CD4-positive, alpha-beta T cell treated with Interleukin-17A for 4 hours (primary cell): ENCODE measurements at places on chromosomes 1 and 21.
A peak's percentile ranks its signal among the peaks of the same experiment; 100 is the strongest.

DNA sequence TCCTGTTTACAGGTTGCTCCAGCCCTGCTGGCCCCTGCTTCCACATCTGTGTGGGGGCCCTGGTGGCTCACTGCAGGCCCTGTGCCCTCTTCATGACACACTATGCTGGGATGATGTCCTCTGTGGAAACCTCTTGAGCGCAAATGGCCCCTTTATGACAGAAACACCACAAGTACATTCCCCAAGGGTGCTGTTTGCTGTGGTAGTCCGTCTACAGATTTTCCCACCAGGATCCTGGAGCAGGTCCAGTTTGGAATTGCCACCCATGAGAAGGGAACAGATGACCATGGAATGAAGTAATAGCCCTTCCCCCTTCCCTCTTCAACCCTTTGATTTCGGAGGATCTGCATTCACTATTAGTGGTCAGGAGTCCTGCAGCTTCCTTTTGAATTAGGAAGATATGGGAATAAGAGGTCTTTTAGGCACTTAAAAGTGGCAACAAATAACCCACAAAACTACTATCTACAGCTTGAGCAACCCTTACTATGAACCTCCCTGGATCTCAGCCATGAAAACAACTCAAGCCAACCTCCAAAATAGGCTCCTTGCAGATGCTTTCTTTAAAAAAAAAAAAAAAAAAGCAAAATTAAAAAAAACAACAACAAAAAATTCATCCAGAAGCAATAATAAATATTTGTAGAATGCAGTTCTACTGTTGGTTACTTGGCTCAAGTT is 121.9 kb upstream of the TSPAN2 start:
- DNase-seq = no peak

DNA sequence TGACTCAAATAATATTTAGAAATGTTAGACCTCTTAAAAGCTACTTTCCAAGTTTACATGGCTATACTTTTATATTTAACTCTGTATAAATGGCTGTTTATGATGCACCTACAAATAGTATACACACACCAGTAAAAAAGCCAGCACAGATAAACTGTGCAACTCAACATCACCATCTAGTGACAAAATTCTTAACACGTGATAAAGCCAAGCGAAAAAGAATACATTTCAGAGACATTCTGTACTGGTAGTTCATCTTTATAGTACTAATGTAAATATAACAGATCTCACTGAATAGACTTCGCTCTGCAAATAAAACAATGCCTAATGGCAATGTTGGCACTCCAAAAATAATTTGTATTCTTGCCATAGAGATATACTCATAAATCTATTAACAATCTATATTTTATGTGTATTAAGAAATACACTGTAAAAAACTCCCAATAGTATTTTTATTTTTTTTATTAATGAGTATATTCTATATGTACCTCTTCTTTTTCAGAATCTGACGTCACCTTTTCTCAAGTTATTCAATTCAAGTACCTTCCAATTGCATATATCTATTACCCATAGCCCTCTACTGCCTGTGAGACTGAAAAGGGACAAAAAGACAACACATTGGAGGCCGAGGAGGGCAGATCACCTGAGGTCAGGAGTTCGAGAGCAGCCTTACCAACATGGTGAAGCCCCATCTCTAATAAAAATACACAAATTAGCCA is 100.2 kb downstream of the DPYD start:
- no peak for DNase-seq

- DNase-seq = no peak
Observed at GRCh38 chr1:62585469-62586155, 11.7 kb upstream of the ANGPTL3 start.

DNA sequence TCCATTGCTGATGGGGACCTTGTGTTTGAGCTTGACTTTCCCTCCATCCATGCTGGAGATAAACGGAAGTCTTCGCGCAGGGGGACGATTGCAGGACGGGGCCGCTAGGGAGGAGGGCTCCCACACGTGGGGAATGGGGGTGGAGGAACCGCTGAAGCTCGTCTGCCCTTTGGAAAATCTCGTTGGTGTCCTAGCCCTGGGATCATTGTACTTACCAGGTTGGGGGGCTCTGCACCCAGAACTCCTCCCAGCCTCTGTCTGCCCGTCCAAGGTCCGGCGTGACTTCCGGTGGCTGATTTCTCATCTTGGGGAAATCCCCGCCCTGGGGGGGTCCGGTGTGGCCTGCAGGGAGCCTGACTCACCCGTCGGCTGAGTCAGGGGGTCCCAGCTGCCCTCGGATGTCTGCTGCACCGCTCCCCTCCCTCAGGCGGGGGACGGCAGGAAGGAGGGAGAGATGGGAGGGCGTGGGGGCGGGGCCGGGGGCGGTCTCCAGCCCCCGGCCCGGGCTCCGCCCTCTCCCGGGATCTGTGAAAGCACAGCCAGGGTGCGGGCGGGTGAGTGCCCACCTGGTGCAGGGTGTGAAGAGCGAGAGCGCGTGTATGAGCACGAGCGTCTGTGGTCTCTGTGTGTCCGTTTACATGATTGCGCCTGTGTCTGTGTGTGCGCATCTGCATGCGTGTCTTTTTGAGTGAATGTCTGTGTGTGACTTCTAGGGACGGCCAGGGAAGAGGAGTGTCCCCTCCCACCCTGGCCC is 35.8 kb downstream of the PIK3CD start:
- peak; percentile 85 for DNase-seq

- DNase-seq = no peak
Observed at GRCh38 chr1:167648252-167648849, 18.3 kb downstream of the RCSD1 start.

DNA sequence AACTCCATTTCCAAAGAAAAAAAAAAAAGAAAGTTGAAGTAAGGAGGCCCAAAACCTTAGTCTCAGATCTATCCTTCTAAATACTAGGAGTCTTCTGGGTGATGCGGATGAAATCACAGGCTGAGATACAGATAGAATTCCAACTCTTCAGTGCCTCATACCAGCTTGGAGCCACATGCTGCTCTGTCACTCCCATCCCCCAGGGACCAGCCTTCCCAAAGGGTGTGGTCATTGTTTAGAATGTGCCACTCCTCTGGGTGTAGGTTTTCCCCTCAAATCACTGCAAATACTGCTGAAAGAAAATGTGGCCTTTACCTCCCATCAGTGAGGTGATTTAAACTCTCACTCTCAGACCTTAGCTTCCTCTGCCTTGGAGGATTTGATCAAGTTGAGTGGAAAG is 112.9 kb downstream of the CDC7 start:
- DNase-seq = no peak

- DNase-seq = no peak
Observed at GRCh38 chr1:102853701-102854187, 254.6 kb downstream of the COL11A1 start.

- DNase-seq = no peak
Observed at GRCh38 chr1:201311356-201312011, 28.2 kb downstream of the PKP1 start.

DNA sequence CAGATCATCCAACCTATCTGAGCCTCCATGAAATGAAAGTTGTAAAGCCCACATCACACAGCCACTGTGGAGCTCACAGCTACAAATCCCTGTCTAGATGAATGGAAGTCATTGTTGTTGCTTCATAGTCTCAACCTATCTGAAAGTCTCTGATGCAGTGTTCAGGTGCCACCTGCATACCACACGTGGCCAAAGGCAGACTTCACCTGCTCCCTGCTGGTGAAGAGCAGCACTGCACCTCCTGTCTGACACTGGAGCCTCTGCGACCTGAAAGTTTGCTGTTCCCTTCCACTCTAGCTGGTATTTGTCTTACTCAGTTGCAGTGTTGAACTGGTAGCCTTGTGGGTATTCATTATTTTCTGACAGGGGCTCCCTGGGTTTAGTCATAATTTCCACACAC is 18.4 kb downstream of the LORICRIN start:
- DNase-seq = peak; percentile 67

DNA sequence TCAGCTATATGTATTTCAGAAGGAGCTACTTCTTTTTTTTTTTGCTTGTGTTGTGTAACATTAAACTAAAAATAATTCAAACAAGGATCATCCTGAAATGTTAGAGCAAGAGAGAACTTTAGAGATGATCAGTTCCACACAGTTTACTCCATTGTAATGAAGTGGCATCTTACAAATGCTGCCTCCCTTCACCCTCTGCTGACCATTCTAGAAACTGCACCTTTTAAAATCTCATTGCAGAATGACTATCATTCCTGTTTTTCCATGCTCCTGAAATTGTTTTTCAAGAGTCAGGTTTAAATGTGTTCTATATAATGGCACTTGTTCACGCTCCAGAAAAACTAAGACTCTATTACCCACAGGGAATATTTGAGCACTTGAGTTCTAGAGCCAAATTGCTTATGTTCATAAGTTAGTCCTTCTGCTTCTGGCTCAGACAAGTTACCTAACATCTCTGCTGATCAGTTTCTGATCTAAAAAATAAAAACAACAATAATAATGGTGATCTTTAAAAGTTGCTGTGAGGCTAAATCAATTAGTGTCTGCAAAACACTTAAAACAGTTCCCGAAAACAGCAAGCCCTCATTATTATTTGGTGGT is 21.5 kb upstream of the SLC44A5 start:
- no peak for DNase-seq

GRCh38 chr1:8259498-8260290 is 58.2 kb upstream of the SLC45A1 start:
- DNase-seq = no peak

GRCh38 chr1:235930543-235930942 is 63.8 kb upstream of the LYST start:
- DNase-seq = no peak

- DNase-seq = no peak
Observed at GRCh38 chr1:18422954-18423353, 57.8 kb upstream of the KLHDC7A start.

DNA sequence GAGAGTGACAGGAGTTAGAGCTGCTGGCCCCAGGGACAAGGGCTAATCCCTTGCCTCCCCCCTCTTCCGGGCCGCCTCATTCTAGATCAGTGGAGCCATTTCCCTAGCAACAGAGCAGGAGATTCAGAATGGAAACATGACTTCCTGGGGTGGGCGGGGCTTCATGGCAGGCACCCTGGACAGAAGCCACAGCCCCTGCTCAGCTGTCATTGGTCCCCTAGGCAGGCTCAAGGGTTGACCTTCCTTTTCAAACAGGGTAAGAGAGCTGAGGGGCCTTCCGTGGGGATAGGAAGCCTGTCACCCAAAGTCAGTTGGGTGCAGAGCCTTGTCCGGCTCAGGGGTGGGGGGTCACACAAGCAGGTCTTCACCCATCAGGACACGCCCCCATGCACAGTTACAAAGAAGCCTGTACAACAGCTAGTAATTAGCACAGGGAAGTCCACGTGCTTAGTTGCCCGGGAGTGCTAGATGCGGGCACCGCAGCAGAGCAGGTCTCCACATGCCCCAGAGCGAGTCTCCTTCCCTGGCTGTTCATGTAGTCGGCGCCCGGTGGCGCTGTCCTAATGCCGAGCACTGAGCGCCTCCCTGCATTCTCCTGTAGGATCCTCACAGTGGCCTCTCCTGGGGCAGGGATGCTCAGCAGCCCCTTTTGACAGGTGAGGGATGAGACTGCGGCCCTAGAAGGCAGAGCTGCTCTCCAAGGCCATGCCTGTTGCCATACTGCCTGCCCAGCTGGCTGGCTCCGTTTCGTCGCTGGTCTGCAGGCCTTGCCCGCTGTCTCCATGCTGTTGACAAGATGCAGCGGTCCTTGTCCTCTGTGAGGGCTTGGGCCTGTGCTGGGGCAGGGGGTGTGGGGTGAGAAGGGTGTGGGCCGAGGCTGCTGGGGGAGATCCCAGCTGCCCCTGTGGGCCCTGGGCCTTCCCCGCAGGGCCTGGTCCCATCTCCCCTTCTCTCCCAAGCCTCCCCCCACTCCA is 5.1 kb downstream of the TMEM201 start:
- peak; percentile 47 for DNase-seq

DNA sequence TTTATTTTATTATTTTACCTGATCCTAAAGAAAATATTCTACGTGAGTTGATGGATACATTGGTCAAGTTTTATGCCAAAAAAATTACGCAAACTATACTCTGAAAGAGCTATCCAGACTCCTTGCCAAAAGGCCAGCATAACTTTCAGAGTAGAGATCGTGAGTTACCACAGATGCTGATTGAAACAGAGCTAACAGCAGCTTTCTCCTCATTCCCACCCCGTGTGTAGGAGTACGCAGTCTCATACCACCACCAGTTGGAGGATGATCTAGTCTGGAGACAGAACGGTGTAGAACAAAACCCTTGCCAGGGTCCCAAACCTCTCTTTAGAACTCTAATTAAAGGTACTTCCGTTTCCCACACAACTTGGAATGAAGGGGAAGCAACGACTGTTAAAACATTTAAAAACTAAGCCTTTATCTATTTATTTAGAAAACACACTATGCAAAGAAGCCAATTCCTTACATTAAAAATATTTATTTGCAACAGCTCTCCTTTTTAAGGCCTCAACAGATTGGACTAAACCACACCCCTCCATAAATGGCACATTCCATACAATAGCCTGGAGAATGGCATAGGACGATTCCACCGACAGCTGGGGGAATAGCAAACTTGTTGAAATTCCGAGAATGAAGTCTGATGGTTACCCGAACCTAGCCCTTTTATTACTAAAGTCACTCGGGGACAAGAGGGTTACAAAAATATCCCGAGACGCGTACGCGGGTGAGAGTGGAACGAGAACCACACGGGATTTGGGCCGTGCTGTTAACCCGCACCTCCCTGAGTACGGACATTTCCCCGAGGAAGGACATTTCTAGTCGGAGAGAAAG is 1.4 kb downstream of the NUCKS1 start:
- no peak for DNase-seq

- no peak for DNase-seq
Observed at GRCh38 chr1:195960580-195960979, 647.7 kb downstream of the KCNT2 start.

- DNase-seq = no peak
Observed at GRCh38 chr1:94559921-94560320, 18.4 kb upstream of the F3 start.

DNA sequence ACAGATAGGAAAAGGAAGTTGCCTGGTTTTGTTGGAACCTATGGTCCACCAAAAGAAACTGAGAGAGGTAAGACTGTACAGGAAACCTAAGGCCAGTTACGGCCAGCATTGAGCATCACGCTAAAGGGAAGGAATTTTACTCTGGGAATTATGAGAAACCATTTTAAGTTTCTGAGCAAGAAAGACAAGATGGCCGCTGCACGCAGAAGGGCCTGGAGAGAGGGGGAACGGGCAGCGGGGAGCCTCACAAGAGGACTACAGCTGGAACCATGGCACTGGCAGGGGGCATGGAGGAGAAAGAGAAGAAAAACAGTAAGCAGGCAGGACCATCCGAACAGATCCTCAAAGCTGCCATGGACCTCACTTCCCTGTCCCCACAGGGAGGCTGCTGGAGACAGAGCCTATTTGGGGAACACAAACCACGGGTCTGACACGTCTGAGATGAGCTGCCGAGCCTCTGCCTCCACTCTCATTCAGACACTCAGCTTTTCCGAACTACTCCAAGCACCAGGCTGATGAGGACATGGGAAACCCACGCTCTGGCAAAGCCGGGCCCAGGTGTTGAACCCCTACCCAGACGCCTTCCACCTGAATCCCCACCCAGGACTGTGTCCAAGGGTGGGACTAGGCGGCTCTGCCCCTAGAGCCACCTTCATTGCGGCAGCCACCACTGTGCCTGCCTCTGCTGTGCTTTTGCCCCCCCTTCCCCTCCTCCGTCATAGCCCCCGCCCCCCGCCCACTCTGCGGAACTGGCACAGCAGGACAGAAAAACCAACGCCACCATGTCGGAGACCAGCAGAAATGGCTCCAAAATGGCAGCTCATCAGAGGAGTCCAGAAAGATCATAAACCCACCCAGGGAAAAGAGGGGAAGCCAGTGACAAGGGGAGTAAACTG is 69.0 kb downstream of the CD46 start:
- no peak for DNase-seq
